Myocyte (in vitro differentiated cells): ENCODE measurements at places on chromosomes 5 and 9. TPM values are rescaled to one million over a fixed set of nuclear protein-coding genes. Genes with fewer than 3 reads are reported as not detected.

DNA sequence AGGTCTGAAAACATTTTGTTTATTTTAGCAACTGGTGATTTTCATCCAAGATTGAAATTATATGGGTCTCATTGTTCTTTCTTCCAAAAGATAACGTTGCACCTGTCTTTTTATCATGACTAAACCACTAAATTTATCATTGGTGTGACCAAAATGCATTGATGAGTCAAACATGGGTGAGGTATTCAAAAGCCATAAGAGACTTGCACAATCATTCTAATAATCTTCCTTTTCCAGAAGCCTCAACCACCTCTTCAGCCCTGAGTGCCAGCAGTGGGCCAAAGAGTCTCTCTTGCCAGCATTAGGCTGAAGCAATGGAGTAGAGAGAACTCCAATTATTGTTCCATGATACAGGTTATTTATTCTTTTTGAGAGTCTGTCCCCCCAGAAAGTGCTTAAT, 198.9 kb downstream of the LURAP1L start:
- peak; percentile 39 for DNase-seq

DNA sequence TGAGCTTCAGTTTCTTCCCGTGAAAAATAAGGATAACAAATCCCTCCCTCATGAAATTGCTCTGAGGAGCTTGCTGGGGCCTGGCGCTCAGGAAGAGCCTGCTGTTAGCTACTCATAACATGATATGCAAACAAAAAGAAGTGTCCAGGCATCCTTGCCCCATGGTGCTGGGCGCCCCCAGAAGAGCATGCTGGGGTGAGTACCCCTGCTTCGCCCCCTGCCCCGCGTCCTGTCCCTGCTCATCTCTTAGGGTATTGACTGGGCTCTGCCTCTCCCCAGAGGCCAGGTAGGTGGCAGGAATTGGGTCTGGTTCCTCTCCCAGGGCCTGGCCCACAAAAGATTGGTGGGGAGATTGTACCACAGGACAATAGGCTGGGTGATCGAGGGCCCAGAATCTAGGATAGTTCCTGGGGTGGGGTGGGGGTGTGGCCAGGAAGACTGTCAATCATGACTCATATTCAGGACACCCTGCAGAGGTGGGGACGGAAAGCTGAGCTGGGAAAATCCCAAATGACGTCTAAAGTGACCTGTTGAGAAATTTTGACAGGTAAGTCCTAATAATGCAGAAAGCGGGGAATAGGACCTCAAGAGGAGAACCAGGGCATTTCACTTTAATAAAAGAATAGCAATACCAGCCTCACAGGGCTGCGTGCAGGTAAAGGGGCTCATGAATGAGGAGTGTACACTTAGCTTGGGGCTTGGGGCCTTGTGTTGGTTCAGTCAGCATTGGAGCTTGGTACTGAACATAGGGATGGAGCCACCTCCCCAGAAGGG, 8.9 kb downstream of the PITX1 start:
- no peak for DNase-seq

PRELID2 gene
- total RNA-seq, result 1.8 TPM in 2 replicates

ADGRD2 gene
- not detected in 2 replicates for total RNA-seq

- DNase-seq, result no peak
These were observed 67.0 kb downstream of the NIPBL start for GRCh38 chr5:36943584-36943983.

HNRNPH1 gene
- 221 and 258 TPM in 2 replicates for total RNA-seq

DNA sequence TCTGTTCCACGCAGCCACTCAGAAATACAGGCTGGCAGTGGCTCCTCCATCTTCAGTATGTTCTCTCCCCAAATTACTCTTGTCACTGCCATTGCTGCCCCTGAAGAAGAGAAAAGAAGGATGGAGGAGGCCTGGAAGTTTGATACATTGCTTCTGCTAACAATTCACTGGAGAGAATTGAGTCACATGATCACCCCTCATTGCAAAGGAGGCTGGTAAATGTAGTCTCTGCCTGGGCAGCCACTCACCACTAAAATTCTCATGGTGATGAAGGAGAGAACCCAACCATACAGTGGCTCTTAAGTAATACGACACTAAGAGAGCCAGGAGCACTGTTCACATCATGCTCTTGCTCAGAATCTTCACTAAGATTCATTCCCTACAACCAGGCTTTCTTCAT, 112.0 kb downstream of the DOCK8 start:
- DNase-seq, result no peak

- DNase-seq, result peak; percentile 91
These were observed 61.4 kb downstream of the UGCG start for GRCh38 chr9:111957856-111958631.

BARX1 gene
- not detected in 2 replicates for total RNA-seq

PHF24 gene
- total RNA-seq, result not detected in 2 replicates

GRIA1 gene
- 4.7 and 5.6 TPM in 2 replicates for total RNA-seq

PTBP3 gene
- total RNA-seq, result 38.0 and 46.7 TPM in 2 replicates

DNA sequence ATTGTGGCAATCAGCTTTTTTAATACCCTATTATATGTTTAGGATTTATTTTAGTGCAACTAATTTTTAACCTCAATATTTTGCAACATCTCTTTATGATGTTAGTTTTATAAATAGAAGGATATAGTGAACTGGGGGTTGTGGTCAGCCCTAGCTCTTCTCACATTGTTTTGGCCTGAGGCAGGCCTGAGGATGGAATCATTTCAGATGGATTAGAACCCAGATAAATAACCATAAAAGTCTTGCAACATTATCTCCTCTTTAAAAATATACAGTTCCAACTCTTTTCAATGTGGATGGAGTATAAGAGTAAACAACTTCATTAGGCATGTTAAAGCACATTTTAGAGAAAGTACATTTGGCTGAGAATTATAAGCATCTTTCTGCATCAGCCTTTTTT, 522.7 kb downstream of the NR2F1-AS1 start:
- peak; percentile 59 for DNase-seq

KIAA0825 gene
- 2.9 and 3.4 TPM in 2 replicates for total RNA-seq

DNA sequence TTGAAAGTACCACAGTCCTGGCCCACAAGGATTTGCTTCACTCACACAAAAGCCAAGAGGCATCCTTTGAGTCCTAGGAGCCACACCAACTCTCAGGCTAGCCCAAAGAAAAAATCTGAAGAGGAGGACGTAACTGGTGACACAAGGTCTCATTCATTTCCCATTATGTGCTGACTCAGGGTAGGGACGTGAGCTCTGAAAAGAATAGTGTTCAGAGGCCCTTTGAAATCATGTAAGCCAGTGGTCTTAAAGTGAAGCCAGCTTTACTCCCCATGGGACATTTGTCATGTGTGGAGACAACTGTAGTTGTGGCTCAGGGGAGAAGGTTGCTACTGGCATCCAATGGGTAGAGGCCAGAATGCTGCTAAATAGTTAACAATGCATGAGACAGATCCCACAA, 332.4 kb downstream of the KCTD16 start:
- peak; percentile 24 for DNase-seq

DNA sequence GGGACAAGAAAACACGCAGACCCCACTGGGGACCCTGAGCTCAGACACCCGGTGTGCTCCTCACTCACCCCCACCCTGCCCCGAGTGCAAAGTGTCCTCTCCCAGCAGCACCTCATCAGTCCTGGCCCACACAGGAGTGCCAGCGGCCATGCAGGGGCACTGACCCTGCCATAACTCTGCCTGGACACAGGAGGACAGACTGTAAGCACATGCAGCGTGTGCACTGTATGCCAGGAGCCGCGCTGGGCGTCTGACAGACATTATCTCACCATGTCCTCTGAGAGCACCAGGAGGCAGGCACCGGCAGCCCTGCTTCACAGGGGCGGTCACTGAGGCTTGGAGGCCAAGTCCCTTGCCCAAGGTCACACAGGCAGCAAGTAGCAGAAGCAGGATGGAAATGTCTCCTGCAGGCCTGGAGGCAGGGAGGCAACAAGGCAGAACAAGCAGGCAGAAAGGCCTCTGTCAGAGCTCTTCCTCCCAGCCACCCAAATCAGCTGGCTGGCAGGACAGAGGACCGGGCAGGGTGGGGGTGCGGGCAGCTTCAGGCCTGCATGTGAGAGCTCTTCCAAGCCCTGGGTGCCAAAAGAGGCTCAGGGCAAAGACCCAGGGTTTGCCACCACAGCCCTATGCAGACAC, 8.4 kb downstream of the EEIG1 start:
- no peak for DNase-seq

DNA sequence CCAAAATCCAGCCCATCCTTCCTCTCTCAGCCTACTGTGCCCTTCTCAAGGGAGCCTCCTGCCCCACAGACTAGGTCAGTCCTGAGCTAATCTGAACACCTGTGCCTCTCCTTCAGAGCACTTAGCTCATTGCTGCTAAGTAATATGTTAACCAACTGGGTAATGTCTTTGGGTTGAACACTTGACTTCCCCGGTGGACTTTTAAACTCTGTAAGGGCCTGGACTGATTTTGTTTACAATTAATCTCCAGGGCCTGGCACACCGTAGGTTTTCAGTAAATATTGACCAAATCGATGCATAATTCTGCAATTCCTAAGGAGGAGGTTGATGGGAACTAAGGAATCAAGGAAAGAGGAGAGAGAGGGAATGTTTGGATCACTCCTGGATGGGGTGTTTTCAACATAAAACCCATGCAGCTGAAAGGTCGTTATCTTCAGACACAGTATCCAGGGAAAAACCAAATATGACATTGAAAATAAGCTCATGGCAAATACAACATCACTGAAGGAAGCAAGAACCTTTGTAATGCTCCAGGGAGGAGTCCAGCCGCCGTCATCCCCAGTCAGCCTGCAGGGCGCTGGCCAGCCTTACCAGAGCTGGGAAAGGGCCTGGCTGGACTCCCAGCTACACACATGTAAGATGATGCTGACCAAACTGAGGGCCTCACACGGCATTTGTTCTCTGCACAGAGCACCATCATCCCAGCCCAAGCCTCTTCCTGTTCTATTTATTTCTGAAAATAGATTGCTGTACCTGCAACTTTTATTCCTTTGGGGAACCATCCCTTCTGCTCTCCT, 166.3 kb downstream of the C5orf15 start:
- DNase-seq, result peak; percentile 16

GRCh38 chr5:55241746-55242145, 8.3 kb upstream of the CCNO start:
- no peak for DNase-seq

LECT2 gene
- not detected in 2 replicates for total RNA-seq

GRCh38 chr9:123960366-123960765, 30.4 kb upstream of the DENND1A start:
- DNase-seq, result no peak

DNA sequence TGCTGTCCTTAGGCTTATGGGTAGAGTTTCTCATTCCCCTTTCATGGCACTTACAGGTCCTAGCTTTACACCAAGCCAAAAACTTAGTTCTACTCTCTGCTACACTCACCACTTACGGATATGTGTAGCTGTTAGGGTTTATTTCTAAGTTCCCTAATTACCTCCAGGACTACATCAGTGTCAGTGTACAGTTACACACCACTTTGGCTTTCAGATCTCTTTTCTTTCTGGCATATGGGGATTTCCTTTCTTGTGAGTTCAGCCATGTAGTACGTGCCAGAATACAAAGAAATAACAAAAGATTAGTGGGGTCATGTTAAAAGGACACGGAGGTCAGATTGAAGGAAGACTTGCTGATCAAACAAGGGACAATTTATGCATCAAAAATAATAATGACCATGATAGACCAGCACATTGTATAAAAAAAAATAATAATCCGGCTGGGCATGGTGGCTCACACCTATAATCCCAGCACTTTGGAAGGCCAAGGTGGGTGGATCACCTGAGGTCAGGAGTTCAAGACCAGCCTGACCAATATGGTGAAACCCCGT, 41.8 kb downstream of the LYRM7 start:
- DNase-seq, result no peak

DNA sequence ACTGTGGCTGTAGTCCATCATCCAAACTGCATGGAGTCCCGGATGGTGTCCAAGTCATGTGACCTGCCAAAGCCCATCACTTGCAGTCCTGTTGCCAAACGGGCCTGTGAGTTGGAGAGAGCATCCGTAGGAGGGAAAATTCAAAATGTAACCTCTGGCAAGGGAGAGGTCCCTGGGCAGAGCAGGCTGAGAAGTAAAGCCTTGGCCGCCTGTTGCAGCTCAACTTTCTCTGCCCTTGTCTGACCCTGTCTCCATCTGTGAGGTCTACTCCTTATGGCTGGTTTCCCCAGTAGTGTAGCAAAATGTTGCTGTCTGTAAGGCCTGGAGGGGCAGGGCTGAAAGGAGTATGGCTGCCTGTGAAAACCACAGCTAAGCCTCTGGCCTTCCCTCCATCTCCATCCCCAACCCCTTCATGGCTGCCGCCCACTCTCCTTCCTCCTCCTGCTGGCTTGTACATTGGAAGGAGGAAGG, 163.5 kb downstream of the SEMA6A start:
- no peak for DNase-seq

- no peak for DNase-seq
These were observed 182.1 kb upstream of the TBC1D2 start for GRCh38 chr9:98437458-98438034.

DNA sequence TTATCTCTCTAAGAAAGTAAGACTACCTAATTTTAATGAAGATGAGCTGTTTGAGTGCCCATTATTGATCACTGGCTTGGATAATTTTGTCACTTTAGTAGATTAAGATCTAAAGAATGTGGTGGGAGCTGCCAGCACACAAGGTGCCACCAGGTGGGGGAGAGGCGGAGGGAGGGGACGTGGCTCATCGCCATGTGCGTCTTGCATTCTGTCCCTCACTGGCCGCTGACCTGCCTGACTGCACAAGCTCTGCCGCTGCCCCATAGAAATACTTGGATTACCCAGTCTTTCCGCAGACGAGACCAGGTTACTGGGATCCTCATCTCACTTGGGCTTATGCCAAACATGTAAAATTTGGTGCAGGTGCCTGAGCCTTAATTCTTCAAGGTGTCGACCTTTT, 37.6 kb downstream of the RHOBTB3 start:
- no peak for DNase-seq

EDIL3 gene
- 86.1 and 118 TPM in 2 replicates for total RNA-seq

OLFML2A gene
- total RNA-seq, result 253 and 530 TPM in 2 replicates

GRCh38 chr9:79263628-79264027, 308.1 kb upstream of the TLE4 start:
- no peak for DNase-seq

GRCh38 chr9:99876190-99876589, 30.3 kb upstream of the STX17 start:
- no peak for DNase-seq

DNA sequence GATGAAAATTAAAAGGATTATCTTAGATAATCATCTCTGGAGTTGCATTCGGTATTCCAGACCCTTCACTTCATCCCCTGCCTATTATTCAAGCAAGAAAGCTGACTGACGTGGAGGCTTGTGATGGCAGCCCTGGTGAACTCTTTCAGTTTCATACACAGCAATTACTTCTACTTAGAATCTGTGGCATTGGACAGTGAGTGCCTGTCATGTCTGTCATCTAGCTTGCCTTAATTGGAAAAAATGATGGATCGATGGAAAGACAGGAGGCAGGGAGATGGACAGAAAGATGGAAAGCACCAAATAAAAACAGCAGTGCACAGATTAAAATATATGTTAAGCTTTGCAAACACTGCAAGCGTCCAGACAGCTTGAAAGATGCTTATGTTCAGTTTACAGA, 1371.0 kb upstream of the CDH6 start:
- DNase-seq, result no peak

C9orf85 gene
- 13.2 and 14.3 TPM in 2 replicates for total RNA-seq

CYLC2 gene
- not detected in 2 replicates for total RNA-seq
